ENCODE measurements at places on chromosomes 3 and 15.

GRCh38 chr3:28850186-28850585, 430.7 kb upstream of the RBMS3 start:
- no peak for DNase-seq

- no peak for DNase-seq
Observed at GRCh38 chr3:156675830-156676767, 1.7 kb downstream of the TIPARP start.

GRCh38 chr3:71305231-71306206, 278.0 kb downstream of the FOXP1 start:
- peak; percentile 3 for DNase-seq

DNA sequence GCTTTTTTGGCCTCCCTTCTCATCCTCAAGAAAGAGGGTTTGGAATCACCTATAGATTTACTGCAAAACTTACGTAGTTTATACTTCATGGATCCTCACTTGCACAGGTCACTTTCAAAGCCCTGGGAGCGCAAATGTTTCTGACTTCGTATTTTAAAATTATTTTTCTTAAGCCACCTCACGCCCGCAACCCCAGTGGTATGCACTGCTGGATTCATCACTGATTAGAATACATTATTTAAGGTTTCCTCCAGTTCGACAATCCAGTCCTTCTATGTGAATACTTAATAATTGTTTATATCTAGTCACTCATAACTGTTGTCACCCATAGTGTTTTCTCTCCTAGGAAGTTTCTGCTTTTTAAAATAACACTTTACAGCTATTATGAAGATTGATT, 339.9 kb downstream of the CHL1 start:
- DNase-seq: no peak

DNA sequence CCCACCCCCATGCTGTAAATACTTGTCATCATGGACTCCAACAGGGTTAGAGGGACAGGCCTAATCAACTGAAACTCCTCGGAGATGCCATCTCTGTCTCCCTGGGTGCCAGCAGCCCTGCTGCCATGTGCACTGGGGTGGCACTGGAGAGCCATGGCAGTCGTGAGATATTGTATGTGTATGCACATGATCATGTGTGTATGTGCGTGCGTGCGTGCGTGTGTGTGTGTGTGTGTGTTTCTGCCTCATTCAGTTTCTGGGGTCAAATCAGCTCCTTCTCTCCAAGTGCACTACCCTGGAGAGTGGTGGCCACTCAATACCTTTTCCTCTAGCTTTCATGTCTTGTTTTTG, 3.2 kb upstream of the APEH start:
- DNase-seq: no peak

DNA sequence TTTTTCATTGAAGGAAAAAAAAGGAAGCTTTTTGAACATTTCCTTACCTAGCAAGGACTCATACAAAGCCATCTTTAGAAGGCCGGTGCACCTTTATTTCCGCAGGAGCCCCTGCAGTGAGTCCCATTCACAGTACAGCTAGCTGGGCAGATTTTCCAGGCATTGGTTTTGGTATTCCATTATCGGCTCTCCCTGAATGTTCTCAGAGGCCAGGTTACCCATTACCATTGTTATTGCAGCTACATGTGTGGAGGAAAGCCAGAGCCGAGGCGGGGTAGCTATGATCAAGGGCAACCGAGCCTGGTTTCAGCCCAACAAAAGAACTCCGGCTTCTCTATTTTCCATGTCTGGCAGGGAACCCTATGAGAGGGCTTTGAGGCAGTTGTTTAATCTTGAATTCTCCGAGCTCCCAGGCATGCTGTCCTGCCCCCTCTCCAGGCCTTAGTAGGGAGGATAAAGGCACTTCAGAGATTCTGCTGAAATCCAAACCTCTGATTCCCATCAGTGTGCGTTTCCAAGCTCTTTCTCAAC, 100.3 kb downstream of the LRRK1 start:
- DNase-seq: no peak

GRCh38 chr3:182323898-182324297, 469.4 kb upstream of the ATP11B start:
- no peak for DNase-seq

All from amygdala (tissue), 56 donors.